ENCODE measurements at places on chromosomes 4 and X. TPM values are rescaled to one million over a fixed set of nuclear protein-coding genes. Genes with fewer than 3 reads are reported as not detected.

GRCh38 chr4:176469546-176469945 is 149.8 kb downstream of the SPCS3 start:
- DNase-seq = no peak

DNA sequence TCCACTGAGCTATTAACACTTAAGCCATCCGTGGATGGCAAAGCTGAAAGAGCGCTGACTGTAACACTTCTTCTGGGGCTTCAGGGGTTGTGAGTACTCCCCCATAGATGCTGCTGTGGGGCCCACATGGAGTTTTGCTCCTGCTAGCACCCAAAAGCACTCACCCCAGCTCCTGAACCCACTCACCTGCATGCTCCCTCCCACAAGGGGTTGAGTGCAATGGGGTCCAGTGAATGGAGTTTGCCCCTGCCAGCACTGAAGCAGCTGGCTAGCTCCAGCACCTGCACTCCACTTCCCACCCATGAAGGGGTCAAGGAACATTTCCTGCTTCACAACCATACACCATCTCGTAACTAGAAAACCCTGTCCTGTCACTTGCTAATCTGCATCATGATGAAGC is 78.9 kb downstream of the IL21 start:
- DNase-seq = no peak

GRCh38 chr4:55980725-55981124 is 32.0 kb downstream of the CEP135 start:
- DNase-seq = no peak

- no peak for DNase-seq
Observed at GRCh38 chr4:37477126-37477525, 209.1 kb downstream of the RELL1 start.

GRCh38 chr4:76539979-76540378 is 105.0 kb downstream of the SHROOM3 start:
- no peak for DNase-seq

DNA sequence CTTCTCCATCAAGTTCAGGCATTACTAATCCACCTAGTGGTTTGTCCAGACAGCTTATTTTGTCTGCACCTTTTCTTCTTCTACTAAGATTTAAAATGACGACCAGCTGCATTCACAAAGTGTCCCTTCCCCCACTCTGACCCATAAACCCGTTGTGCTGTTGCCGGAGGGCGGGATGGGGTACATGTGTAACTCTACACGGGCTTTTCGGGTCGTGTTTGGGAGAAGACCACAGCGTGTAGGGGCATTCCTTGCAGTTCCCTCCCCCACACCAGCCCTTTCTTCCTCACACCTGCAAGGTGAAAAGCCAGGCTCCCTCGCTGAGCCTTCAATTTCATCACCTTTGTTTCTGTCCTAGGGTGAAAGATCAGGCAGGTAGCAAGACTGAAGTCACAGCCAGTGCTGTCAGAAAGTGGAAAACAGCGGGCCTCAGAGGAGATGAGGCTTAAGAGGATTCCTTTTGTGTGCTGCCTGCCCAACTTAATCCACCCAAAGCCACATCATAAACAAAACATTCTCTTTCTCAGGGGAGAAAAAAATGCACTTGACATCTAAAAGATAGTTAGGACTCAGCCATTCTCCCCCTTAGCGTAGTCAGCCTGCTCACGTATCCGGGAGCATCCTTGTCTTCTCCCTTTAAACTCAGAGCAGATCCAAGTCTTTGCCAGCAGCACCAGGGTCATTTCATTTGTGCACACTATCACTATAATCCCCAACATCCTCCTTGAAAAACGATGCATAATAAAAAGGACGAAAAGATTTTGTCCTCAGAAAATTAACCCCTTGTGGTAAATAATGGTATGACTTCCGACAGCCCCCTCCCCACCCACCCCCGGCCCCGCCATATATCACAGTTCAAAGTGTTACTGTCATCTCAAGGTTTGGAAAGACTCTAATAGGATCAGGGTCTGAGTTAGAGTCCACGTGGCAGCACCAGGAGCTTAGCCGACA is 599.0 kb downstream of the RAB28 start:
- DNase-seq = no peak

- no peak for DNase-seq
Observed at GRCh38 chrX:24131476-24131875, 18.1 kb upstream of the ZFX start.

DNA sequence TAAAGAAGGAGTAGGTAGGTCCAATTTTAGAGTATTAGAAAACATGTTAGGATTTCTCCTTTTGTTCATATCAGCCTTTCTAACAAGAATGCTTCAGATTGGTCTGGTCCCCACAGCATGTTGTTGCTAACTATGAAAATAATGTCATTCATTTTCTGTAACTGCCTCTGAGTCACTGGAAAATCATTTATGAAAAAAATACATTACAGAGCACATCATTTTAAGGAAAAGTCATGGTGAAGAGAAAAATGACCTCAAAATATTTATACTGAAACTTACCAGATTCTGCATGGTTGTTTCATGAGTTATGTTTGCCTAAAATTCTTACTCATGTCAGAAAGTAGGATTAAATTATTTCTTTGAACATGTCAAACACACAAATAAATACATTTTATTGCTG is 35.2 kb downstream of the DTHD1 start:
- DNase-seq = peak; percentile 33

- no peak for DNase-seq
Observed at GRCh38 chr4:20680736-20681135, 19.5 kb upstream of the PACRGL start.

- DNase-seq = no peak
Observed at GRCh38 chrX:107766470-107767150, 9.0 kb downstream of the TSC22D3 start.

DNA sequence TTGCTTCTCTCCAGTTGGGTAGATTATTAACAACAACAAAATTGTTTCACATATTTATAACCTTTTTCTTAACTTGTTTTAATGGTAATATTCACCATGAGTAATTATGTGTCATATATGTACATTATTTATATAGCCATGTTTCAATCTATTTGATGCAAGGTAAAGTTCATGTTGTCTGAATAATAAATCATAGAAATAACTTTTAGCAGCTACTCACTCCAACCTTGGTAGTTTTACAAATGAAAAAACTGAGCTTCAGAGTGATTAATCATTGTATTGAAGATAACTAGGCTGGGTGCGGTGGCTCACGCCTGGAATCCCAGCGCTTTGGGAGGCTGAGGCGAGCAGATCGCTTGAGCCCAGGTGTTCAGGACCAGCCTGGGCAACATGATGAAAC is 46.0 kb downstream of the TMA16 start:
- no peak for DNase-seq

- DNase-seq = no peak
Observed at GRCh38 chr4:148162991-148163390, 279.2 kb downstream of the NR3C2 start.

- no peak for DNase-seq
Observed at GRCh38 chr4:188158336-188158735, 19.1 kb downstream of the TRIML1 start.

DNA sequence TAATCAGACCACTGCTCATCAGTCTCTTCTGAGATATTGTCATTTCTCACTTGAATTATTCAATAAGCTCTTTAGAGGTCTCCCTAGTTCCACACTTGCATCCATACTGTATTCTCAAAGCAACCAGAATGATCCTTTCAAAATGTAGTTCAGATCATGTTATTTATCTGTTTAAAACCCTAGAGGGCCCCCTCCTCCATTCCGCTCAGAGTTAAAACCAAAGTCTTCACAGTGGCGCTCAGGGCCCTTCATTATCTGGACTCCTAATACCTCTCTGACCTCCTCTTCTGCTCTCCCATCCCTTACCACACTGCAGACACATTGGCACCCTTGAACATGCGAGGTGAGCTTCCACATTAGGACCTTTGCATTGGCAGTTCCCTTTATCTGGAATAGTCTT is 32.7 kb upstream of the HPGDS start:
- no peak for DNase-seq

GRCh38 chrX:105610411-105610810 is 211.9 kb upstream of the NRK start:
- DNase-seq = no peak

DNA sequence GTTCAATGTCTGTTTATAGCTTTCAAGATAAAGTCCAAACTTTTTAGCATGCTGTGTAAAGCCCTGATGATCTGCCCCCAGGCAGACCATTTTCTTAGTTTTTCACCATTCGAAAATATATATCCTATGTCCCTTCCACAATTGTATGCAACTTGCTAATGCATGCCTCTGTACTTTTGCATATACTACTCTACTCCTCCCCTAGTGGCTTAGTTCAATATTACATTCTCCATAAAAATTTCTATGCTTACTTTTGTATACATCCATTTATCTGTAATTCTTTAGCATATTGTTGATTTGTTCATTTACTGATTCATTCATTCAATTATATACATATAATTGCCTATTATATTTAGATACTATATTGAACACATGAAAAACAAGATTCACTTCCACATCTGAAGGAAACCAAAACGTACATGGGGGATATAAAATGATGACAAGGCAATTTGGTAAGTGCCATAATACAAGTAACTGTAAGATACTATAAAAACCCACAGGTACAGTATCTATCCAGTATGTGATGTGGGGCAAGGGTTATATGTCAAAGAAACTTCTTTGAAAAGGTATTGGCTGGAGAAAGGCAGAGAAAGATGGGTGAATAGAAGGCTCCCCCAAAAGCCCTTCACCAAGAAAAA is 902.5 kb downstream of the FAM133A start:
- DNase-seq = no peak

DNA sequence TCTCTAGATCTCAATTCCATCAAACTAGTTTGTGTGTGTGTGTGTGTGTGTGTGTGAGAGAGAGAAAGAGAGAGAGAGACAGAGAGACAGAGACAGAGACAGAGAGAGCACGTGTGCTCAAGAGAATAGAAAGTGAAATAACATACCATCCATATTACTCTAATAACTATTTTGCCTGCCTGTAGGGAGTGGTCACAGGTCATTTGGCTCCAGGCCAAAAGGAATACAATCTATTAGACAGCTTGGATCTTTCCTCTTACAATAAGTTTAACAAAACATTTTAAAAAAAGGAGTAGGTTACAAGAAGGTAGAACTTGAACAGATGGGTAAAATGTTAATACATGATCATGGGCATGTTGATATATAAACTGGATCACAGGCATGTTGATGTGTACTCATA is 76.2 kb downstream of the COL4A6 start:
- no peak for DNase-seq

- no peak for DNase-seq
Observed at GRCh38 chr4:71405791-71406190, 67.0 kb downstream of the SLC4A4 start.

DNA sequence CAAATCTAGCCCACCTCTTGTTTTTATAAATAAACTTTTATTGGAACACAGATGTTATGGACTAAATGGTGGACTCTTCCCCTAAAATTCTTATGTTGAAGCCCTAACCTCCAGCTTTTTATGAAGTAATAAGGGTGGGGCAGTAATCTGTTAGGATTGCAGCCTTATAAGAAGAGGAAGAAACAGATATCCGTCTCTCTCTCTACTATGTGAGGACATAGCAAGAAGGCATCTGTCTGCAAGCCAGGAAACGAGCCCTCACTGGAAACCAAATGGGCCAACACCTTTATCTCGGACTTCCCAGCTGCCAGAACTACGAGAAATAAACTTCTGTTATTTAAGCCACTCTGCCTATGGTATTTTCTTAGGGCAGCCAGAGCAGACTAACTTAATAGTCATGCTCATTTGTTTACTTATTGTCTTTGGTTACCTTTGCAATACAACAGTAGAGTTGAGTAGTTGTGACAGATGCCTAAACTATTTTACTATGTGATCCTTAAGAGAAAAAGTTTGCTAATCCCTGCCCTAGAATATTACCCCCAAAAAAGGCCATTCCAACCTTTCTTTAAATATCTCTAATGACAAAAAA is 67.4 kb downstream of the MANBA start:
- no peak for DNase-seq

DNA sequence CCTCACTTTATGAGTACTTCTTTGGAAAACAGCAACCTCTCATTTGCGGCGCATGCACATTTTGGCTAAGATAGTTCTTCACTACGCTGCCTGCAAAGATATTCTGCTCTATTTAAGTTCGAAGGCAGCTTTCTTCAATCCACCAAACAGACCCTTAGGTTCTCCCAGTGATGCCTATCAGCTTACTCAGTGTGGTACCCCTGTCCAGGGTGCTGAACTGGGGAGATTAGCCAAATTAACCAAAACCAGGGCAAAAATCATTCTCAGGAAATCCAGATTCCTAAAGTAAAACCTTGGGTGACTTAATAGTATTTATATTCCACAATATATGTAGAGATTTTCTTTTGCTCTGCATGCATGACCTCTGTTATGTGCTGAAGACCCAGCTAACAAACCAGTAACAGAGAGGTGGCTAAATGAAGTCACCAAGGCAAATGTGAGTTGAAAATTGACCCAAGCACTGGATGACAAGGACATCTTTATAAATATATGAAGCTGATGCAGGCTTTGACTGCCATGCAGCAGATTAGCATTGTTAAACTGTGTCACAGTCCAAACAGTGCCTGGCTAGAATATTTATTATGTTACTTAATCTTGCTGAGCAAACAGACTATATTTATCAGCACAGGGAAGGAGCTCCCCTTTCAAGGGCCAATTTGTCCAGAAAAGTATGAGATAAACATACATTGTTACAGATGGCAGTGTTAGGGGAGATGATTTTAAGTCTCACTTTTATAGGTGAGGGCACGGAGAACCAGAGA is 418.2 kb downstream of the STIM2 start:
- DNase-seq = peak; percentile 16

GRCh38 chr4:184843984-184844554 is 18.3 kb upstream of the ACSL1 start:
- peak; percentile 47 for DNase-seq

- no peak for DNase-seq
Observed at GRCh38 chr4:8079916-8080753, 78.5 kb downstream of the ABLIM2 start.

DNA sequence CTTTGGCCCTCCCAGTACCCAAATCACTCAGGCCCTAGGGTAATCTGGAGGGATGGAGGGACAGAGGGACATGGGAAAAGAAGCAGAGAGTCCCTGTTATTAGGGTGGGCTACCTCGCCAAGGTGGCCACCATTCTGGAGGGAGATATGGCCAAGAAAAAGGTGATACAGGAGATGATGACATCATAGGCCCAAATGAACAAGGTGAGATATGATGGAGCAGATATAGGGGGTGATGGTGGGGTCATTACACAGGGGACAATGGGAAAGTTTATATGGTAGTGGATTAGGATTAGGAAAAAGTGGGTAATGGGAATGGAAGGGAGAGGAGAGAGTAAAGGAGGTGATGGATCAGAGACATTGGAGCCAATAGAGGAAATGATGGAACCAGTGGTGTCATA is 12.9 kb upstream of the SYP start:
- DNase-seq = no peak

- DNase-seq = peak; percentile 27
Observed at GRCh38 chr4:174217273-174218126, 66.0 kb downstream of the FBXO8 start.

- no peak for DNase-seq
Observed at GRCh38 chr4:17534705-17535104, 19.7 kb downstream of the CLRN2 start.

Gene CT45A2
- total RNA-seq = not detected

Gene PCYT1B
- 0.44 TPM for total RNA-seq

Gene MAGEA2B
- not detected for total RNA-seq

Gene GUCY1A1
- not detected for total RNA-seq

Gene SMIM10
- 0.30 TPM for total RNA-seq

Gene PLAC1
- total RNA-seq = 0.18 TPM

Gene HTN3
- not detected for total RNA-seq

Gene SHROOM4
- not detected for total RNA-seq

Gene SLC26A1
- 0.43 TPM for total RNA-seq

Gene HTR2C
- total RNA-seq = not detected

Gene RAB28
- 17.5 TPM for total RNA-seq

Gene FOXO4
- 9.5 TPM for total RNA-seq

Gene HTT
- total RNA-seq = 80.1 TPM

Gene GPR82
- total RNA-seq = 0.05 TPM

Gene UGT2B17
- total RNA-seq = not detected

Gene GDI1
- total RNA-seq = 100 TPM

Gene TMEM47
- total RNA-seq = not detected
